ENCODE measurements at places on chromosomes 7 and 10.

GRCh38 chr10:43940898-43941837 is 292.5 kb upstream of the ZNF32 start:
- no peak for DNase-seq

DNA sequence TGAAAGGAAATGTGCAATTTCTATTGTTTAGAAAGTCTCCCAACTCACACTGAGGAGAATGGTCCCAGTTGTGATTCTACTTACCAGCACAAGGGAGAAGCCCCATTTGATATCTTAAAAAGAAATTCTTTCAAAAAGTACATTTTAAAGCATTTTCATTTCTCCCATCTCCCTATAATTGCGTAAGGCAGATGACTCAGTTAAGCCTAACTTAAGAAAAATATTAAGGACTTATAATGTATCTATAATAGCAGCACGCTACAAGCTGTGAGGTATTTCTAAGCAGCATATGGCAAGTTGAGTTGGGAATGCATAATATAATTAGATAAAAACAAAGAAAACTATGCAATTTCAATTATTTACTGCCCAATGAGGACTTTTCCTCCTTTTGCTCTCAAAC is 8.5 kb upstream of the NRCAM start:
- no peak for DNase-seq

DNA sequence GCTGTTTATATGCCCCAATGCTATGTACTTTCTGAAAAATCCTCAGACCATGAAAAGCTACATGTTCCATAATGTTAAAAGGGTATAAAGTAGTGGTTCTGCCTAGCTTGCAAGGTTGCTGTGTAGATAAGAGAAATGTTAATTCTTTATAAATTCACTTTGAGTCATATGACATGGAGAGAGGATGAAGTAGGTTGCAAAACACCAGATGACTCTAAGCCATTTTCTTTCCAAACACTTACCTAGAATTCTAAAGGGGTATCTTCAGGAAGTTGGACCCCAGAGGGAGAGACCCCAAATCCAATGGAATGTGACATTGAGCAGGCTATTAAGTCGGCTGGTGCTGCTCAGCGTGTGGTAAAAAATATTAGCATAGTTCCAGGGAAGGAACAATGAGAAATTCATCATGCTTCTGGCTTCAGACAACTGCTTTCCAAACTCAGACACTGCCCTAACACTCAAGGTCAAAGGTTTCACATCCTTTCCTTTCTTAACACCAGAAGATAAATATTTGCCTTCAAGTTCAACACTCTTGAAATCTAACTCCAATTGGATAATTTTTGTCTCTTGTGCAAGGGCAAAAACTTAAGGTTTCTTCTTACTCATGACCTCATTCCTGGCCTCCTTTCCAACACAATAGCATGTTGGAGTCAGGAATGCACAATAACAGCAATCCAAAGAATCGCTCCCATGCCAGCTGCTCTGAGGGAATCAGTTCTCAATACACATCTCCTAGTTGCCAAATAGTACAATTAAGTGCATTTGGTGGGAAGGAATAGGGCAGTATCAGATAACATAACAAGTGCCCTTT is 100.7 kb upstream of the AFAP1L2 start:
- no peak for DNase-seq

GRCh38 chr10:71004176-71005075 is 116.1 kb upstream of the PCBD1 start:
- DNase-seq = no peak

- DNase-seq = no peak
These were observed 3.5 kb upstream of the AEBP1 start for GRCh38 chr7:44100458-44101302.

DNA sequence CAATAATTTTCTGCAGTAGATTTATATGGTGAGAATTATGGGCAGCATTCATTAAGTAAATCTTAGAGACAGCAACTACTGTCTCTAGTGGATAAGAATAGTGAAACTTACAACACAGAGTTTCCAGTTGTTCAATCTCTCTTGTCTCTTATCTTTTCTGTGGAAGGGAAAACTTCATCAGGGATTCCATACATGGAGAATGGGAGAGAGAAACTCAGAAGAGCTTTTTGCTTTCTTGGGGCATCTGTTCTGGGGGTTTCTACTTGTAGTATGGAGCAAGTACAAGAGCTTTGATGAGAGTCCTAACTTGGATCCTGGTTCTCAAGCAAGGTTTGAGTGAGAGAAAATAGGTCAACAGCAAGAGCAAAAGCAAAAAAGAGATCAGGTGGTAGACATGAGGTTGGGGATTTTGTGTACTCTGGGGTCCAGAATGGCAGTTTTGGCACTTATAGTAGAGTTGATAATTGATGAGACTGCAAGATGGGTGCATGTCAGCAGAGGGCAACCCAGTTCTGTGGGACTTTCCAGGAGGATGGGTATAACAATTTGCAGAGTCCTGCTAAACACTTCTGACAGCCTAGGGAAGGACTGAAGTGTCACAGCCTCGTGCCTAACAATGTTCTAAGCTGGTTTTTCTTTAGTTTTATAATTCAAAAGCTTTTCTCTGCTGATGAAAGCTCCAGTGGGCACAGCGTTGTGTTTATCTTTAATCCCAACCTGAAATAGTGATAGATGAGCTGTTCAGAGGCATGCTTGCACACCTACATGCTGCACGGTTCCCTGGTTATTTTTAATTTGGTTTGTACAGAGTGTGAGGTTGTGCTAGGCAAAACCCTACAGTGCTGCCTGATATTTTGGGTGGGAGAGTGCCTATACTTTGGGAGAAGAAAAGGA is 32.0 kb upstream of the STRIP2 start:
- DNase-seq = peak; percentile 61

- no peak for DNase-seq
These were observed 118.7 kb upstream of the PTN start for GRCh38 chr7:137462074-137462715.

GRCh38 chr10:68125772-68126171 is 16.5 kb downstream of the MYPN start:
- no peak for DNase-seq

GRCh38 chr10:29285624-29286051 is 3.2 kb upstream of the LYZL1 start:
- DNase-seq = peak; percentile 84

GRCh38 chr7:38744746-38745145 is 113.6 kb upstream of the AMPH start:
- DNase-seq = no peak

DNA sequence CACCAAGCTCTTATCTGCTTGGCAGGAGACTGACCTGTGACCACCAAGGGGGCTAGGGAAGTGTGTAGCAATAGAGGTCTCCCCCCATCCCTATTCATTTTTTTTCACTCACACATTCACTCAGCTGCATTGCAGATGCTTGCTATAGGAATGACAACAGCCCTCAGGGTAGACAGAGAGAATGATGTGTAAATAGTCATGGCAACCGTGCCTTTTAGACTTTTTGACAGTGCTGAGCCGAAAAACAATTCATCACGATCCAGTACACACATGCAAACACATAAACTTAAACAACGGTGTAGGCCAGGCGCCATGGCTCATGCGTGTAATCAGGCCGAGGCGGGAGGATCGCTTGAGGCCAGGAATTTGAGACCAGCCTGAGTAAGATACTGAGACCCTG is 7.6 kb upstream of the ELN start:
- DNase-seq = no peak

- DNase-seq = no peak
These were observed 7.6 kb downstream of the PRXL2A start for GRCh38 chr10:80415734-80416478.

- DNase-seq = peak; percentile 26
These were observed 731 bp downstream of the CHCHD3 start for GRCh38 chr7:133081119-133081598.

All from GM12865 (cell line).